CD4-positive, alpha-beta T cell treated with Interleukin-4 for 4 hours (primary cell): ENCODE measurements at places on chromosomes 13 and 19.

DNA sequence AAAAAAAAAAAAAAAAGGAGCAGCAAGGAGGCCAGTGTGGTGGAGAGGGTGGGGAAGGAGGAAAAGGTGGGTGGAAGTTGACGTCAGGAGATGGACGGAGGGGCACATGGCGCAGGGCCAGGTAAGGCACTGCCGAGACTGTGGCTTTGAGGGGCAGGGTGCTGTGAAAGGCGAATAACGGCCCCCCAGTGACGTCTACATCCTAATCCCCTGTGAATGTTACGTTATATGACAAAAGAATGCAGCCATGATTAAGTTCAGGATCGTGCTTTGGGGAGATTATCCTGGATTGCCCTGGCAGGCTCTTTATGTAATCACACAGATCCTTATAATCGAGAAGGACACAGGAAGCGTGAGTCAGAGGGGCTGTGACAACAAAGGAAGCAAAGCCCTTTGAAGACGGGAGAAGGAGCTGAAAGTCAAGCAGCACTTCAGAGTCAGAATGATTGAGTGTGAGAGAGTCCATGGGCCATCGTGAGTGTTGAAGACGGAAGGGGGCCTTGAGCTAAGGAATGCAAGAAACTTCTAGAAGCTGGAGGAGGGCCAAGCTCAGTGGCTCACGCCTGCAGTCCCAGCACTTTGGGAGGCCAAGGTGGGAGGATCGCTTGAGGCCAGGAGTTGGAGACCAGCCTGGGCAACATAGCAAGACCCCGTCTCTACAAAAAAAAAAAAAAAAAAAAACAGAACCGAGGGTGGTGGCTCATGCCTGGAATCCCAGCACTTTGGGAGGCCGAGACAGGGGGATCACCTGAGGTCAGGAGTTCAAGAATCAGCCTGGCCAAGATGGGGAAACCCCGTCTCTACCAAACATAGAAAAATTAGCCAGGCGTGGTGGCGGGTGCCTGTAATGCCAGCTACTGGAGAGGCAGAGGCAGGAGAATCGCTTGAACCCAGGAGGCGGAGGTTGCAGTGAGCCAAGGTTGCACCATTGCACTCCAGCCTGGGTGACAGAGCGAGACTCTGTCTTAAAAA, 13.8 kb upstream of the CEACAM16 start:
- peak; percentile 7 for DNase-seq

GRCh38 chr13:65605396-65605795, 1624.7 kb downstream of the PCDH9 start:
- no peak for DNase-seq

DNA sequence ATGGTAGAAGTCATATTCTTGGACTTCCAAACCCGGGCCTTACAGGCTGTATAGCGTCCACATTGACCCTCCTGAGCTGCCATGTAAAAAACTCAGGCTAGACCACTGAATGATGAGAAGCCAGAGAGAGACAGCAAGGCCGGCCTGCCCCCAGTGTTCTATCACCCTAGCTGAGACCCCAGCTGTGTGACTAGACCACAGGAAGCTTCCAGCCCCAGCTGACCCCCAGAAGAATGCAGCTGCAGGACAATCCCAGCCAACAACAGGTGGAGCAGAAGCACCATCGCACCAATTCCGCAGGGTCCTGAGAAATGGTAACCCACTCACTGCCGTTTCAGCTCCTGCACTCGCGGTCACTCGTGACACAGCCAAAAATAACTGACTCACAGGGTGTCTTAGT, 2.9 kb upstream of the ATP11A start:
- no peak for DNase-seq

DNA sequence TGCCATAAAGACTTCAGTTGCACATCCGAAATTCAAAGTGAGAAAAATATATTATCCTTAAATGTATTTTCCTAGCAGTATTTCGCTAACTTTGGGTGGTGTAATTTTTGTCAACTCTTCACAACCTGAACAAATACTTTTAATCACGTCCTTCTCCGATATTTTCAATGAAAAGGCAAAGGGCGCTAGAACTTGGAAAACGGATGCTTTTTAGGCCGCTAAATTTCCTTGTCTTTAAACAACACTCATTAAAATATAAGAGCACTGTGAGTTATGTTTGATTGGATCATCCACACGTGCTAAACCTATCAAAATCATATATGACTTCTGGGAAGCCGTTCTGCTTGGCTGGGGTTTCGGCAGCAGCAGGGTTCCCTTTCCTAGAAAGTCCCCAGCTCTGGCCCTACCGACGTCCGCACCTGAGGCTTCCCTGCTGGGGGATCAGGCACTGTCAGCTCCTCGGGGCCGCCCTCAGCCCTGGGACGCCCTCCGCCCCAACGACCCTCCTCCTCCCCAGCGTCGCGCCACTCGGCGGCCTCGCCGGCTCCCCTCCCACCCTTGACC, 462 bp upstream of the MPHOSPH8 start:
- DNase-seq: no peak

- DNase-seq: no peak
Observed at GRCh38 chr13:40160618-40161350, 505.3 kb downstream of the COG6 start.

GRCh38 chr19:18660051-18660910, 23.2 kb upstream of the CRTC1 start:
- no peak for DNase-seq

DNA sequence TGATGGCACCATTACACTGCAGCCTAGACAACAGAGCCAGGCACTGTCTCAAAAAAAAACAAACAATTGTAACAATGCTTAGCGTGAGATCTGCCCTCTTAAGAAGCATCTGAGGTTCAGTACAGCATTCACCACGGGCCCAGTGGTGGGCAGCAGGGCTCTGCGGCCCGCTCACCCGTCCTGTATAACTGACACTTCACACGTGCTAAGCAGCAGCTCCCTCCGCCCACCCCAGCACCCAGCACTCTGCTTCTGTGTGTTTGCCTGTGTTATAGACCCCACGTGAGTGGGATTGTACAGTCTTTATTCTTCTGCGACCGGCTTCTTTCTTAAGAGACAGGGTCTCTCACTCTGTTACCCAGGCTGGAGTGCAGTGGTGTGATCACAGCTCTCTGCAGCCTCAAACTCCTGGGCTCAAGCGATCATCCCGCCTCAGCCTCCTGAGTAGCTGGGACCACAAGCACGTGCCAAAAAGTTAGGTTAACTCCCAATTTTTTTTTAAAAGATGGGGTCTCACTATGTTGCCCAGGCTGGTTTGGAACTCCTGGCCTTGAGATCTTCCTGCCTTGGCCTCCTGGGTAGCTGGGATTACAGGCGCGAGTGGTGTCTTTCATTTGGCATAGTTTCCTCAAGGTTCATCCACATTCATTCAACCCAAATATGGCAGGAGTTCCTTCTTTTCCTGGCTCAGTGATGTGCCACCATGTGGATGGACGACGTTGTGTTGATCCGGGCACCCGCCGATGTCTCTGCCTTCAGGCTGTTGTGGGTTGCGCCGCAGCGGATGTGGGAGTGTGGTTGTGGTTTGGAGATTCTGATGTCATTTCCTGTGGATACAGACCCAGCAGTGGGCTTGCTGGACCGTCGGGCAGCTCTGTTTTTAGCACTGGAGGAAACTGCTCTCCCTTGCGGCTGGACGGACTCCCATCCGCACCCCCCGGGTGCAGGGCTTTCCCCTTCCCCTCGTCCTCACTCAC, 170.0 kb downstream of the KDM4B start:
- peak; percentile 67 for DNase-seq

DNA sequence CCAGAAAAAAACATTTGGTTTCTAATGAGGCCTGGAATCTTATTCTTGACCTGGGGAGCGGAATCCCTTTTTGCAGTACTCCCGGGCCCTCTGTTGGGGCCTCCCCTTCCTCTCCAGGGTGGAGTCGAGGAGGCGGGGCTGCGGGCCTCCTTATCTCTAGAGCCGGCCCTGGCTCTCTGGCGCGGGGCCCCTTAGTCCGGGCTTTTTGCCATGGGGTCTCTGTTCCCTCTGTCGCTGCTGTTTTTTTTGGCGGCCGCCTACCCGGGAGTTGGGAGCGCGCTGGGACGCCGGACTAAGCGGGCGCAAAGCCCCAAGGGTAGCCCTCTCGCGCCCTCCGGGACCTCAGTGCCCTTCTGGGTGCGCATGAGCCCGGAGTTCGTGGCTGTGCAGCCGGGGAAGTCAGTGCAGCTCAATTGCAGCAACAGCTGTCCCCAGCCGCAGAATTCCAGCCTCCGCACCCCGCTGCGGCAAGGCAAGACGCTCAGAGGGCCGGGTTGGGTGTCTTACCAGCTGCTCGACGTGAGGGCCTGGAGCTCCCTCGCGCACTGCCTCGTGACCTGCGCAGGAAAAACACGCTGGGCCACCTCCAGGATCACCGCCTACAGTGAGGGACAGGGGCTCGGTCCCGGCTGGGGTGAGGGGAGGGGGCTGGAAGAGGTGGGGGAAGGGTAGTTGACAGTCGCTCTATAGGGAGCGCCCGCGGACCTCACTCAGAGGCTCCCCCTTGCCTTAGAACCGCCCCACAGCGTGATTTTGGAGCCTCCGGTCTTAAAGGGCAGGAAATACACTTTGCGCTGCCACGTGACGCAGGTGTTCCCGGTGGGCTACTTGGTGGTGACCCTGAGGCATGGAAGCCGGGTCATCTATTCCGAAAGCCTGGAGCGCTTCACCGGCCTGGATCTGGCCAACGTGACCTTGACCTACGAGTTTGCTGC, at the start of gene ICAM4:
TSS of gene ICAM4 (plus strand) at position 153 of the 935 bp plus-strand sequence. CDS start at position 211, 58 bp downstream.
- DNase-seq: no peak

DNA sequence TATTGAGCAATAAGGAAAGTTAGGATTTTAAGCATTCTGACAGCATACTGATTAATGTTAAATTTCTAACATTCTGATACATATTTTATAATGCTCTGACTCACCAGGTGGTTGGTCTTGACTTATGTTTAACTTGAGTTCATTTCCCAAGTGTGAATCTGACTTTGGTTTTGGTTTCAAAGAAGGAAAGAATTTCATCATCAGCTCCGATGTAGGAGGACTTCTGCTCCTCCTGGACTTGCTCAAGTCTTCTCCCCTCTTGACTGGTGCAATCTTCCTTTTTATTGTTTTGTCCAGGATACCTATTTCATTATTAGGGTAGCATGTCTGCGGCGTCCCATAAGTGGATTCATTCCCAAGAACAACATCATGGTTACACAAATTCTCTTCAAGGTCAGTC, 141.3 kb downstream of the RNF17 start:
- no peak for DNase-seq

DNA sequence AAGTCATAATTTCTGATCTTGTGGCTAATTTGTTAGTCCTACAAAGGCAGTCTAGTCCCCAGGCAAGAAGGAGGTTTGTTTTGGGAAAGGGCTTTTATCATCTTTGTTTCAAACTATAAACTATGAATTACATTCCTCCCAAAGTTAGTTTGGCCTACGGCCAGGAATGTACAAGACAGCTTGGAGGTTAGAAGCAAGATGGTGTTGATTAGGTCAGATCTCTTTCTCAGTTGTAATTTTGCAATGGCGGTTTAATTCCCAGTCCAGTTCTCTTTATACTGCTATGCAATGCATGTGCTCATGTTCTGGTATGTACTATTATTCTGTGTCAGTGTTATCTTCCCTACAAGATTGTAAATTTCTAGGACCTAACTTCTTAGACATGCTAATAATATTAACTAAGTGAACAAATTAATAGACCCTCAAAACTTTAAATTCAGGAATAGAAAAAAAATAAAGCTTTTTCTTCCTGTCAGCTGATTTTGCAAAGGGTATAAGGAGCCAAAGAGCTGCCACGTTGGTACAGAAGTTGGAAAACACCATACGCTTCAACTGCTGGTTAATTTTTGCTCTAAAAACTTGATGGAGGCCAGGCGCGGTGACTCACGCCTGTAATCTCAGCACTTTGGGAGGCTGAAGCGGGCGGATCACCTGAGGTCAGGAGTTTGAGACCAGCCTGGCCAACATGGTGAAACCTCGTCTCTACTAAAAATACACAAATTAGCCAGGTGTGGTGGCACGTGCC, 1.3 kb upstream of the DNAJC15 start:
- DNase-seq: no peak

GRCh38 chr19:22257916-22258315, 28.3 kb upstream of the ZNF729 start:
- DNase-seq: no peak

GRCh38 chr13:88248393-88248792, 577.2 kb downstream of the SLITRK5 start:
- DNase-seq: no peak

- DNase-seq: no peak
Observed at GRCh38 chr13:80217614-80218456, 123.1 kb downstream of the SPRY2 start.

GRCh38 chr13:30738526-30739236, 3.3 kb downstream of the ALOX5AP start:
- no peak for DNase-seq

DNA sequence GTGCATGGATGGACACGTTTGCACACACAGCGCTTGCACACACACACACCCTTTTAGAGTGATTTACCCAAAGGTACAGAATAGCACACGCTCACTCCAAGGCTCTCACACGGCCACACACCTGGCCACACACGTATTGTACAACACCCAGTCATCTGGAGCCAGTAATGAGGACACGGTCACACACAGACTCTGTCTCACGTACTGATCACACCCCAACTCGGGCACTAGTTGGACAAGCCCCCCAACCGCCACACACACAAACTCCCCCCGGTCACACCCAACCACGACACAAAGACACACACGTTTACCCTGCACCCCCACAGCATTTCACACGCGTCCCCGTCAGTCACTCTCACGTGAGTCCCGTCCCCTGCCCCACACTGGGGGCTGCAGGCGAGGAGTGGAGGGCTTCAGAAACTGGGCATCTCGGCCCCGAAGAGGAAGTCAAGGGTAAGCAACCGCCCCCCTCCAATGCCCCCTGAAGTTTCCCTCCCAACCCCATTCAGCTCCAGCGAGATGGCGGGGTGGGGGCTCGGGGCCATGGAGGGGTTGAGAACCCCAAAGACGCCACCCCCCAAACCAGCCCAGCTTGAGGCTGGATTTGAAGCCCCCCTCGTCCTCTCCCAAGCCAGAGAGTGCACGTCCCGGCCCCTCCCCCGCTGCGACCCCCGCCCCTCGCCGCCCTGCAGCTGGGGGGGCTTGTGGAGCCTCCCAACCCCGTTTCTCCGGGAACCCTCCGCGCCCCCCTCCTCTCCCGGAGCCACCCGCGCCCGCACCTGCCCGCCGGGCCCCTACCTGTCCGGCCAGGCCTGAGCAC, 599 bp downstream of the OLFM2 start:
- DNase-seq: no peak

DNA sequence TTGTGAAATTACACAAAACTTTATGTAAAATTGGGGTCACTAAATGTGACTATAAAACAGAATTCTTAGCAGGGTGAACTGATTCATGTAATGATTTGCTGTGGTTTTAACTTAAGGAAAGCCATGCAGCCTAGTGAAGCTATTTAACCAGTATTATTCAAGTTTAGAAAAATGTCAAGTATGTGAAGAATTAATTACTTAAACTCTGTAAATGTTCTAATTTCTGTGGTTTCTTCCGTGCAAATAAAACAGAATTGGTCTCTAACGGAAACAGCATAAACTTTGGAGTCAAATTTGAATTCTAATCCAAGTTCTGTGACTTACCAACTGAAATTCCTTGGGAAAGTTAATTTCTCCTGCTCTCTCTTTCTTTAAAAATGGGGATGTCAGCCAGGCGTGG, 13.3 kb downstream of the CDC16 start:
- no peak for DNase-seq

- no peak for DNase-seq
Observed at GRCh38 chr19:9956956-9957355, 20.6 kb upstream of the OLFM2 start.

GRCh38 chr19:48953990-48954594, 583 bp upstream of the BAX start:
- DNase-seq: no peak
